ENCODE measurements at places on chromosomes 1 and 21.

DNA sequence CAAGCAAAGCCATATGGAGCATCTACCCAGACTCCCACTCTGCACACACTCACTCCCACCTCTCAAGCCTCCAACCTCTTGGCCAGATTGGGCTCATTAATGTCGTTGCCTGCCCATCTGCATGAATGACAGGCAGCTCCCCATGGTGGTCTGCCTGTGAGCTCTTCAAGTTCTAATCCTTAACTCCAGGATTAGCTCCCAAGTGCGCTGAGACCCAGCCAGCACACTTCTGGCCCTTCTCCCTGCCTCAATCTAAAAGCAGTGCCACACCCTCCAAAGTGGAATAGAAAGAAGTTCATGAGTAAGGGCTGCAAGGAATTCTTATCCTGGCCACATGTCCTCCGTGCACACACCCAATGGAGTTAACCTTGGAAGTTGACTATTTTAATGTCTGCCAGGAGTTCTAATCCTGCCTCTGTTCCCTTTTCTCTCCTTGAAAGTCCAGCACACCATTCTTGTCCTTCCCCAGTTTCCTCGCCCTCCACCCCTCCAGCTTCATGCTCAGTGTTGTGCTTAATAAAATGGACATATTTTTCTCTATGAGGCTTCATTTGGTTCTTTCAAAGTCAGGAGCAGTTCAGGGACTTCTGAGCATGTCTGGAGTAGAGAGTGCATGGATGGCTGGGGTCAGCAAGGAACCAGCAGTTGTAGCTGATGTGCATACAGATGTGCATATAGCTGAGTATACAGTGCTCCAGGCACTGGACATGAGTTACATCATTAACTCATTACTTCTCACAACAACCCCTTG lies 30.1 kb downstream of the CAMK1G start:
- no peak for DNase-seq

DNA sequence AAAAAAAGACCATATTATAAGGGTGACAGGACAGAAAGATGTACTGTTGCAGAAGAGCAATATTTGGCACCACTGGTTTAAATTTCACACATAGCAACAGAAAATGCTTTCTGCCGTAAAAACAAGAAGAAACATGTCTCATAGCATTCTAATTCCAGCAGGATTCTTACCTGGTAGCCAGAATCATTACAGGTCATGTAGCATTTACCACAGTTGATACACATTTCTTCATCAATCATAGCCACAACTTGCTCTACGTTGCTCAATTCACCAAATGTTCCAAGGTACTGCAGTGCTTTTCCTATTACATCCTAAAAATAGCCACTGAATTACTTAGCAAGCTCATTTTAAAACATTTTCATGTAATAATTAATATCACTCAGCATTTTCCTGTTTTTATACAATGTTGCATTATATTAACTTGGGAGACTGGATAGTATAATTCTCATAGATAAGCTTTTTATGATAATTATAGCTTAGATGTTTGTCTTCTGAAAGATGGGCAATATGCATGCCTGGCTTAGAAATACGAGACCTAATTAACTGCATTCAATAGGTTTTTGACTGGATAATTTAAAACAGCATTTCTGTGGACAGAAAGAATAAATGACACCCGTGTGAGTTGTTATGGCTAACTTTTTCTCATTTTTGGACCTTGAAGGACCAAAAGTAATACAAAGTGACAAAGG lies 360.7 kb downstream of the PTBP2 start:
- no peak for DNase-seq

DNA sequence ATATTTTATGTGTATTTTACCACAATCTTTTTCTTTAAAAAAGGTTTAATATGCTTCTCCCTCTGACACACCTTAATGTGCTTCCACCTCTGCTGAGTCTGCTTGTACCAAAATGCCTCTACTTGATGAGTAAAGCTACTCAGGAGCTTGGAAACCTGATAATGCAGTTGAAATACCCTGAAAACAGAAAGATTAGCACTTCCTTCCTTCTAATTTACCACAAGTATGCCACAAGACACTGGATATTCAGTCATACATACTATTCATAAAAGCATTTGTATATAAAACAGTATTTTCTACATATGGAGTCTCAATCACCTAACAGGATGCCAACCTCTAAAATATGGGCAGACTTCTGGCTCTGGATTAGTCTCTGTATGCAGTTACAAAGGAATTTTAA lies 55.0 kb downstream of the SLC35D1 start:
- no peak for DNase-seq

DNA sequence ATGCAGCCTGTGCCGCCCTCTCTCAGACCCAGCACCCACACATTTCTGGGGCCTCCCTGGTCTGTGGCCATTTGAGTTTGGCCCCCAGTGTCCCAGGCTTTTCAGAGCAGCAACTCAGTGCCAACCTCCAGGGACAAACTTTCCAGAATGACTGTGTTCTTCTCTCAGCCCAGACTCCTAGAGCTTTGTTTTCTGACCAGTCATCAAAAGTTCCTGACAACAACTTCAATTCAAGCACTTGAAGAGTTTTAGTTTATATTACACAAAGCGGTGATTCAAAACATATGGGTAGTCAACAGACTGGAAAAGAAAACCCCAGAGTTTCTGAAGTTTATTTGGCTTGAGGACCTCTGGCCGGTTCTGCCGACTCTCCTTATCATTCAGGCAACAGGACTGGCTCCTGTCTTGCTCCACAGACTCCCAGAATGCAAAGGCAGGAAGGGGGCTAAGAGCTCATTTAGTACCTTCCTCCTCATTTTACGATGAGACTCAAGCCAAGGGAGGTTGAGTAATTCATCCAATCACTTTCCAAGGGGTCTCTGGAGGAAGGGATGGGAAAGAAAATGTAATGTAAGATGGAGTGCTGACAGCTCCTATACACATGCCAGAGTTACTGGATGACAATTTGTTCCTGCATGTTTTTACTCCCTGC lies 27.0 kb upstream of the TIAM1 start:
- peak; percentile 42 for DNase-seq

DNA sequence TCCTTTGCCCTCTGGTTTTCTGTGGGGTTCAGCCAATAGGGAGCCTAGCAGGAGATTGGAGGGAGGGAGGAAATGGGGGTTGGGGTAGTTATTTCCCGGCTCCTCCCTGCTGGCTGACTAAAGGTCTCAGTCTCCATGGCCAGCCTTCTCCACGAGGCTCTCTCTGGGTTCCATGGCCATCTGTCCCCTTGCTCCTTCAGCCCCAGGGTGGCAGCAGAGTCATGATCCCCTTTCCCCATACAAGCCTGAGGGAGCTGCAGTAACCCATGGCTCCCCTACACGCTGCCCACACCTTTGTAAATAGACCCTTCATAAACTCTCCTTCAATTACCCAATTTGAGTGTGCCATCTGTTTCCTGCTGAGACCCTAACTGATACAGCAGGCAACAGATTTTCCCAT lies 176.1 kb upstream of the CSF3R start:
- DNase-seq, result no peak

GRCh38 chr1:177435364-177435763 lies 264.6 kb downstream of the BRINP2 start:
- DNase-seq, result no peak
